ENCODE measurements at places on chromosomes 13 and 19.

- no peak for DNase-seq
Measured at GRCh38 chr19:36528921-36529518, 949 bp upstream of the ZNF260 start.

- DNase-seq: no peak
Measured at GRCh38 chr13:72495681-72496080, 231.7 kb downstream of the MZT1 start.

DNA sequence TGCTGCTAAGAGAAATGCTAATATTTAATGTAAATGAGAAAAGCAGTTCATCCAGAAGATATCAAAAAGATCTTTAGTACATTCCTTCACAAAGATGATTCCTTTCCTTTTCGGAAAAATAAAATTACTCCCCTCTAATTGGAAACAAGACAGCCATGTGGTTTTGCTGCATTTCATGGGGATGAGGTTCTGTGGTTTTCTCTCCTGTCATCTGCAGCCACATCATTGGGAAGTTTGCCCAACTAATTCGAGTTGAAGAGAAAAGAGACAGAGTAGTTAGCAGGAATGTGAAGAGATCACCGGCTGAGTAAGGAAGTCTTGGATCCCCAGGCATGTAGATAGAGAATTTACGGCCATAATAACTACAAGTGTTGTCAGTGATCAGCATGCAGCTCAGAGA, 122.1 kb downstream of the CYSLTR2 start:
- DNase-seq: no peak

- DNase-seq: no peak
Measured at GRCh38 chr19:37953171-37953917, 46.3 kb downstream of the SIPA1L3 start.

DNA sequence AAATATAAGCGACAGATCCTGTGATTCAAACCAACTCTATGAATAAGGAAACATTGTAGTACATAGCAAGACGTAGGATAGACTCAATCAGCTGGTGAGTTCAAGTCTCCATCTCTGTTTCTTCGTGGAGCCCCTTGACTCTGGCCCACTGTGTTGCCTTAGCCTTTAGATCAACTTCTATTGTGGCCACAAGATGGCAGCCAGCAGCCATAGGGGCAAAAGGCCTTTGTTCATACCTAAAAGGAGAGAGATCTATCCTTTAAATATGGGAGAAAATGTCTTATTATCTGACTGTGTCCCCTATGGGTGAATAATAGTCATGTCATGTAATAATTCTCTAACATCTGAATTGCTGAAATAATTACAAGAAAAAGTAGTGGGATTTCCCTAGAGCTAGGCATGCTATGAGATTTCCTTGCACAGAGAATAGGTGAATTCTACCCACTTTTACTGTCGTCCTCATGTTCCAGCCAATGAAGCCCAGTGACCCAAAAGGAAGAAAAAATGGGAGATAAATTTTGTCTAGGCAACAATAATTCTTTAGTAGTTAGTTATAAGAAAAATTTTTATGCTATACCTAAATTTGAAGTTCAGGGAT, 129.4 kb downstream of the PCDH20 start:
- no peak for DNase-seq

DNA sequence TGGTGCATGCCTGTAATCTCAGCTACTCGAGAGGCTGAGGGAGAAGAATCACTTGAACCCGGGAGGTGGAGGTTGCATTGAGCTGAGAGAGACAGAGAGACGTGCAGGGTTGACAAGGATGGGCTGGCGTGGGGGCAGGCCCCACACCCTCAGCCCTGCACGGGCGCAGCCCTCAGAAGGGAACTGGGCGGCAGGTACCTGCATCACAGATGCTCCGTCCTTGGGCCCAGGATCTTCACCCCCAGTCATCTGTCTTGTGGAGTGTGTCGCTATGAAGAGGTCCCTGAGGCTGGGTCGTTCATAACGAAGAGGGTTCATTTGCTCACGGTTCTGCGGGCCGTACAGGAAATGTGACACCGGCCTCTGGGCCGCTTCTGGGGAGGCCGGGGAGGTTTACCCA, 20.3 kb downstream of the C2CD4C start:
- DNase-seq: no peak
